ENCODE measurements at places on chromosomes 7 and 10.

GRCh38 chr7:45524445-45524844 lies 49.7 kb upstream of the ADCY1 start:
- DNase-seq = no peak

GRCh38 chr10:8586504-8586903 lies 532.0 kb downstream of the GATA3 start:
- DNase-seq = no peak

DNA sequence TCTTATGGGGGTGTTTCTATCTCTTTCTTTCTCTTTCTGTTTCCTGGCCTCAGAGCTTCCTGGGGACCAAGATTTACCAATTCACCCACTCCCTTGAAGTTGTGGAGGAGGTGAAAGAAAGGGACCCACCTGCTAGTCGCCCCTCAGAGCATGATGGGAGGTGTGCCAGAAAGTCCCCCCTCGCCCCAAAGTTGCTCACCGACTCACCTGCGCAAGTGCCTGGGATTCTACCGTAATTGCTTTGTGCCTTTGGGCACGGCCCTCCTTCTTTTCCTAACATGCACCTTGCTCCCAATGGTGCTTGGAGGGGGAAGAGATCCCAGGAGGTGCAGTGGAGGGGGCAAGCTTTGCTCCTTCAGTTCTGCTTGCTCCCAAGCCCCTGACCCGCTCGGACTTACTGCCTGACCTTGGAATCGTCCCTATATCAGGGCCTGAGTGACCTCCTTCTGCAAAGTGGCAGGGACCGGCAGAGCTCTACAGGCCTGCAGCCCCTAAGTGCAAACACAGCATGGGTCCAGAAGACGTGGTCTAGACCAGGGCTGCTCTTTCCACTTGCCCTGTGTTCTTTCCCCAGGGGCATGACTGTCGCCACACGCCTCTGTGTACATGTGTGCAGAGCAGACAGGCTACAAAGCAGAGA lies 12.2 kb downstream of the AQP1 start:
- DNase-seq = no peak

DNA sequence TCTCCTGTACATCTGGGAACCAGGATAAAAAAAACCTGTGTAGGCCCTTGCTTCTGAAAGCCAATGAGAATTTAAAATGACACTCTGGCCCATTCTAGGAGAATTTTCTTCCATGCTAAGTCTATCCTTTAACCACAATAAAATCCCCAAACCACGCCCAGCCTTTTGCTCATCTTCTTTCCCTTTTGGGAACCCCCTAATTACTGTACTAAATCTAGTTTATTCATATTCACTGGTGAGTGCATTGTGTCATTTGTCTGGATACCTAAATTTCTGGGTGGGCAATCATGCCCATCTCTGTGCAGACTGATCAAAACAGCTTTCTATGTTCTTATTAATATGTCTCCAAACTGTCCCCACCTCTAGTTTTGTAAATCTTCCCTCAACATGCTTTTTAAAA lies 11.7 kb upstream of the CDK14 start:
- DNase-seq = no peak

GRCh38 chr7:107471292-107472070 lies 1.6 kb downstream of the GPR22 start:
- DNase-seq = no peak

- no peak for DNase-seq
These were observed 8.8 kb upstream of the C10orf71 start for GRCh38 chr10:49290131-49290530.

GRCh38 chr10:32948451-32948850 lies 9.6 kb downstream of the ITGB1 start:
- DNase-seq = peak; percentile 55

DNA sequence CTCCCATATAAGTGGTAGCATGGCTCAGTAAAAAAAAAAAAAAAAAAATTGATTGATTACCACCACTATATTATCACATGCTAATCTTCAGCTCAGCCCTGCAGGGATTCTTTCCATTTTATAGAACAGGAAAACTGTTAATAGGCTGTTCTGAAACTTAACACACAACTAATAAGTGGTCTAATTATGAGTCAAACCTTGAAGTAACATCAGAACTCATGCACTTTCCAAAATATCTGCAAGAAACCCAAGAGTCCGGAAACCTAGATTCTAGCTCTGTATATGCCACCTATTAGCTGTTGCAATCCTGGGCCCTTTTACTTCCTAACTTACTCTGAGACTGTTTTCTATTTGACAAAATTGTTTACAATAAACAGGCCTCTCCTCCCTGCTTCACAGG lies 23.9 kb downstream of the SEM1 start:
- DNase-seq = no peak

DNA sequence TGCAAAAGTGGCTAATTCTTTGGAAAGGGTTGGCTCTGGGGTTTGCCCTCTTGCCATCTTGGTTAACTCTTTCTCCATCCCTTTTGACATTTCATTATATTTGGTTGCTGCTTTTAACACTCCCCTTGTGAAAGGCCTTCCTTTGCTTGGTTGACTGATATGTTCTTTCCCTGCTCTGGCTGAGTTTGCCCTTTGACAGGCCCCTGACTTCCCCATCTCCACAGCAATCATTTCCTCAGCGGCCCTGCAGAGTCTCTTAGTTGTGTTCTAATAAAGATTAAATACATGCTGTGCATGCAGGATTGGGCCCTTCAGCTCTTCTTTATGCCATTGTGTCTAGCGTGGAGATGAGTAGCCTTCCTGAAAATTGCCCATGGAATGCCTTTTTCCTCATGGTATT lies 84.5 kb upstream of the CSTF2T start:
- DNase-seq = no peak

- no peak for DNase-seq
These were observed 293.1 kb downstream of the C7orf25 start for GRCh38 chr7:42618651-42619360.

GRCh38 chr10:69898524-69898923 lies 96.8 kb downstream of the COL13A1 start:
- no peak for DNase-seq

Measured in CD4-positive, alpha-beta T cell treated with Interleukin-17A for 1 hour (primary cell).